NCI-H1436 treated with DMSO at 0.1 percent for 48 hours (cell line): ENCODE measurements at places on chromosomes 13 and 19.

DNA sequence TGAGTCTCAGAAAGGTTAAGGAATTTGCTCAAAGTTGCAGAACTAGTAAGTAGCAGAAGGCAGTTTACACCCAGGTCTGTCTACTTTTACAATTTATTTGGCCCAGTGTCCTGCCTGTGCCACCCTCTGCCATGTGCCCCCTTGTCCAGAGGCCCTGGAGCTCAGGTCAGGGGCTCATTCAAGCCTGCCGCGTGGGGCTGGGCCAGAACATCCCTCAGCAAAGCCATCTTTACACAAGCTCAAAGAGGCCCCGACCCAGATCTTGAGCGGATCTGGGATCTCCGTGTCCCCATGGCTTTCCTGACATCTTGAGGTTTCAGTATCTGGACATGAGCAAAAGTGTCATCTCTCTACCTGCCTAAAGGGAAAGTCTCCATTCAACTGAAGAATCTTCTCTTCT, 76.4 kb upstream of the VSTM2B start:
- no peak for DNase-seq

DNA sequence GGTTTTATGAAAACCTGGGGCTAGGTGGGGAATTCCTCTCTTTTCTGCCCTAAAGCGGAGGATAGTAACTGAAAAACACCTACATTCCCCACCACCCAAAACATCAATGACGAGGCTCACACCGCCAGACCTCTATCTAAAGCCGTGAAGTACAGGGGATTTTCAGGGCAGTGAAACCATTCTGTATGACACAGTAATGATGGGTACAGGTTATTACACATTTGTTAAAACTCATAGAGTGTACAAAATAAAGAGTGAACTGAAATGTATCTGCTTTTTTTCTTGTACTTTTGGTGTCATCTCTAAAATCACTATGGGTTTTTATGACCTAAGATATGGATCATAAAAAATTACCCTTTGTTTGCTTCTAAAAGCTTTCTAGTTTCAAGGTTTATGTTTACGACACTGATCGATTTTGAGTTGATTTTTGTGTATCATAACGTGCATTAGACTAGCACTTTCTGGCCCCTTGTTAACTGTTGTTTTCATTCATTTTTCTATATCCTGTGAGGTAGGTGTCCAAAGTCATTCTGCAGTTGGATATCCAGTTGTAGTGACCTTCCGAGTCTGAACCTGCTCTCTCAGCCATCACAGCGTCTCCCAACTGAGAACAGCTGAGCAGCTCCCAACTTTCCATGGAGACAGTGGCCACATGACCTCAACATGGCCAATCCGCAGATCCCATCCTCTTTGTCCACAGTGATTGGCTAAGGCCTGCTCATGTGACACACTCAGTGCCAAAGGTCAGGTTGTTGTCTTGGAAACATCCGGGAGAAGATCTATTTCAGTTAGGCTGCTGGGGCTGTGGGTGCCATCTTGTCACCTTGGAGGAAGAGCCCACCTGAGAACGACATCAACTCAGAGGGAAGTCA, 10.3 kb downstream of the MBD3L2B start:
- no peak for DNase-seq

DNA sequence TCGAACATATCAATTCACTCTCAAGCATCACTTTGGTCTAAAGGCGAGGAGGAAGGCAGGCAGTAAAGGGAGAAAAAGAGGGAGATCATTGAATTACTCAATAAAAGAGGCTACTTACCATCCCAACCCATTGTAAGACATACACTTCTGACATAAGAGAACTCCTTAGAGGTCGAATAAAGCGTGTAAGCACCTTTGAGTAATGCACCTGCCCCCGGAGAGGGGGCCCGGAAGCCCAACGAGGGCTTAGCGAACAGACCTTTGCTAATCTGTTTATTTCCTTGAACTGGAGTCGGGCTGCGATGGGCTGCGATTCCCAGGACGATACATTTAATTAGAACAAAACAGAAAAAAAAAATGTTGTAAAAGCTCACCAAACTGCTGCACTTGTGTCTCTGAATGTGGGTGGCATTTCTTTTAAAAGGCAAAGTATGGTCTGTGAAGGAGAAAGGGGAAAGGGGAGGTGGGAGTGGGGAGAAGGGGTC, 3.0 kb downstream of the ZC3H4 start:
- no peak for DNase-seq

GRCh38 chr19:18699403-18700054, 16.0 kb downstream of the CRTC1 start:
- DNase-seq, result no peak

GRCh38 chr13:76646946-76647345, 239.3 kb downstream of the KCTD12 start:
- DNase-seq, result no peak

- DNase-seq, result no peak
These were observed 42.8 kb upstream of the NPAS1 start for GRCh38 chr19:46976845-46977320.

GRCh38 chr19:5001615-5002014, 32.7 kb downstream of the KDM4B start:
- no peak for DNase-seq

- no peak for DNase-seq
These were observed 1.8 kb upstream of the SSBP4 start for GRCh38 chr19:18417250-18418028.

DNA sequence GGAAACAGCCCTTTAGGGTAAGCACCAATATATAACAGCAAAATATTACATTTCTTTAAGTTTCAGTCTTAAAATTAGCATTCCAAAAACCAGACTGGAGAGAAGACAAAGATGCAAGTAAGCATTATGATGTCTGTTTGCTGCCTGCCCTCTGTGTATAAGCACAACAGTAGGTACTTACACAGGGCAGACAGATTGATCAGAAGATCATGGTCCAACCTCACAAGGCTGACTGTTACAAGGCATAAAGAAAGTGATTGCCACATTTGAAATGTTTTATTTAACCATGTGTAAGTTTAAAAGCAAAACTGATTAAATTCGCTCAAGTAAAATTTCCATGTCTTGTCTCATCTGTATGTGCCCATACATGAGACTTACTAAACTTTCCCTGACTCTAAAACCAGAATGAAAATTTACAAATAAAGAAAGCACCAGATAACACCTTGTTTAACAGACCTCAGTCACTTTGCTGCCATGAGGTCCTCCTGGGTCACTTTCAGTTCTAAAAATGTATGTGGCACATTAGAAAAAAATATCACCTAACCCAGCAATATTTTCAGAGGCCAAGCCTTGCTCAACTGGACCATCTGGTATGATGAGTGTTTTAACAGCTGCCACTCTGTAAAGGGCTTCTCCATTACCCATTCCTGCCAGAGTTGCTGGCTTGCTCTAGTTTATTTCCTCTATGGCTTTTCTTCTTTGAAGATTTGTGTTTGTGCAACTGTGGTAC, 297.0 kb downstream of the RBM26 start:
- DNase-seq, result no peak

GRCh38 chr19:18428173-18428786, 9.1 kb downstream of the SSBP4 start:
- DNase-seq, result no peak

DNA sequence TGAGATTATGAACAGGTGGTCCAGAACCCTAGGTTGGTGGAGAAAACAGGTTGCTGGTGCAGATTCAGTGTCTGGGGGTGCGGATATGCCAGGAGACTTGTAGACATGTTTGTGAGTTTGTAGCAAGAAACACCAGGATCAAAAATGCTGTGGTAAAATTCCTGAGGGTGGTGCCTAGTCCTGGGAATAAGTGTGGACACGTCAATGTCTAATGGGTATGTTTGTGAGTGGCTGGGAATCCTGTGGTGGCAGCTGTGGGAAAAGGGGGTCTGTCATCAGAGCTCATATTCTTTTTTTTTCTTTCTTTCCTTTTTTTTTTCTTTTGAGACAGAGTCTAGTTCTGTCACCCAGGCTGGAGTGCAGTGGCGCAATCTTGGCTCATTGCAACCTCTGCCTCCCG, 7.2 kb downstream of the ZNF708 start:
- no peak for DNase-seq

DNA sequence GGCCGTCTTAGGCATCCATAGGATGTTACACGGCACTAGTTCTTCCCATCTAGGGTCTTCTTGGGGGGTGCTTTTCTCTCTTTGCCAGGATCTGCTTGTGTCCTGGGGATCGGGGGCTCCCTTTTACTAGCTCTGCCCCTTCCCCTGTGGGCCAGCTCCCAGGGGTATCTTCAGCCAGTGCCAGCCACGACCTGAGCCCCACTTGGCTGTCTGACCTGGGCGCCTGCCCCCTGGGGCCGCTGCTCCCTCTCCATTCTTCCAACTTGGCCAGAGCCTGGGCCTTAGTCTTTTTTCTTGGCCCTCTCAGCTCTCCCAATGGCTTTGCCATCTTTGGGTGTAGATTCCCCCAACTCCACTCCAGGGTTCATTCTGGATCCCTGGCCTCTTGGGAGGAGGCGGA, 3.1 kb downstream of the PRKACA start:
- no peak for DNase-seq
